ENCODE measurements at places on chromosomes 12 and 14.

GRCh38 chr12:31440134-31440533, 114.2 kb upstream of the SINHCAF start:
- DNase-seq = no peak

DNA sequence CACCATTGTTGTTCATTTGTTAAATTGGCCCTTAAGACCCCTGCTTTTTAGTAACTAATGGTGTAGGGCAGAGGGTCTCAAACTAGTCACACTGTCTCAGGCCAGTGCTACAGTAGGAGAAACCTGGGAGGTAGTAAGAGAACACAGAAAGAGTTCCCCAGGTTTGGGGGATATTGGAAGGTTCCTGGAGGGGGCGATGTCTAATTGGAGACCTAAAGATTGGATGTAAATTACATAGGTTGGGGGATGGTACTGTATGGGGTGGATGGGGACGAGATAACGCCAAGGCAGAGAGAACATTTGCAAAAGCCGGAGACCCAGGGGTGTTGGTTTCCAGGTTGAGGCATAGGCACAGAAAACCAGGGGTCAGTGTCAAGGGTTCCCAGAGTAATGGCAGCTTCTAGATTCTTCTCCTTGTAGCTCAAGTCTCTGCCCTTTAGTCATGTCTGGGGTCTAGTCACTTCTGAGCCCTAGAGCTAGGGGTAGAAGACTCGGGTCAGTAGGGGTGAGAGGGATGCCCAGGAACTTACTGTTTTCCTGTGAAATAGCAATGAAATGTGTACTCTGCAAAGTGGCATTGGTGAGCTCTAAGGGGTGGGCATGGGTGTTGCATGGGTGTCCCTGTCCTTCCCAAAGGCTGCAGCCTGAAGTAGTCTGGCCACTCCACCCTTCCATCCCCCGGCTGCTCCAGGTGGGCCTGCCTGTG, 21.8 kb downstream of the PLEKHG3 start:
- no peak for DNase-seq

GRCh38 chr12:110317911-110318310, 36.9 kb downstream of the ATP2A2 start:
- DNase-seq = peak; percentile 49

DNA sequence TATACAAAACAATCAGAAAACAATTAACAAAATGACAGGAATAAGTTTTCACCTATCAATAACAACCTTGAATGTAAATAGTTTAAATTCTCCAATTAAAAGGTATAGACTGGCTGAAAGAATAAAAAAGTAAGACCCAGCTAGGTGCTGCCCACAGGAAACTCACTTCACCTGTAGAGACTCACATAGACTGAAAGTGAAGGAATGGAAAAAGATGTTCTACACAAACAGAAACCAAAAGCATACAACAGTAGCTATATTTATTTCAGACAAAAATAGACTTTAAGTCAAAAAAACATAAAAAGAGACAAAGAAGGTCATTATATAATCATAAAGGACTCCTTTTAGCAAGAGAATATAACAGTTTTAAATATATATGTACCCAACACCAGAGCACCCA, 152.4 kb upstream of the PWP1 start:
- no peak for DNase-seq

GRCh38 chr14:68734231-68734732, 58.6 kb downstream of the ZFP36L1 start:
- no peak for DNase-seq

DNA sequence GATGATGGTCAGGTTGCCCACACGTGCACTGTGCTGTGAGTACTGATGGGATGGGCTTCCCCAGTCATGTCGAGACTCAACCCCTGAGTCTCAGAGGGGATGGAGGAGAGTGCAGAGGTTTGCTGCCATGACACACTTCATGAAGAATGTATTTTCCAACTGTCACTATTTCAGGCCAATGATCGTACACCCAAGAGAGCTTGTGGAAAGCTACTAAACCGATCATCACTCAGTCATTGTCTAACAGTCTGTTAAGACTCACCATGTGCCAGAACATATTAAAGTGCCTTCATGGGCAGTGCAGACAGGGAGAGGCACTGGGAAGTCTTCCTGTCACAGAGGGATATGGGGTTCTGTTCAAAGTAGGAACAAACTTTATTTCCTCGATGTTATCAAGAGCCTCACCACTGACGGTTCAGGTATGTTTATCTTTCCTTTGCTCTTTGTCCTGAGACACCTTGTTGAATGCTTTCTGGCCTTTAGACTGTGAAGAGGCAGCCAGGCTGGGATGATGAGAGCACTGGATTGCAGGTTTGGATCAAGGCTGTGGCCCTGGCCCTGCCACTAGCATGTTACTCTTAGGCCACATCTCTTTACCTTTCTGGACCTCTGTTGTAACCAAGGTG, 41.6 kb upstream of the NTF3 start:
- DNase-seq = peak; percentile 73

DNA sequence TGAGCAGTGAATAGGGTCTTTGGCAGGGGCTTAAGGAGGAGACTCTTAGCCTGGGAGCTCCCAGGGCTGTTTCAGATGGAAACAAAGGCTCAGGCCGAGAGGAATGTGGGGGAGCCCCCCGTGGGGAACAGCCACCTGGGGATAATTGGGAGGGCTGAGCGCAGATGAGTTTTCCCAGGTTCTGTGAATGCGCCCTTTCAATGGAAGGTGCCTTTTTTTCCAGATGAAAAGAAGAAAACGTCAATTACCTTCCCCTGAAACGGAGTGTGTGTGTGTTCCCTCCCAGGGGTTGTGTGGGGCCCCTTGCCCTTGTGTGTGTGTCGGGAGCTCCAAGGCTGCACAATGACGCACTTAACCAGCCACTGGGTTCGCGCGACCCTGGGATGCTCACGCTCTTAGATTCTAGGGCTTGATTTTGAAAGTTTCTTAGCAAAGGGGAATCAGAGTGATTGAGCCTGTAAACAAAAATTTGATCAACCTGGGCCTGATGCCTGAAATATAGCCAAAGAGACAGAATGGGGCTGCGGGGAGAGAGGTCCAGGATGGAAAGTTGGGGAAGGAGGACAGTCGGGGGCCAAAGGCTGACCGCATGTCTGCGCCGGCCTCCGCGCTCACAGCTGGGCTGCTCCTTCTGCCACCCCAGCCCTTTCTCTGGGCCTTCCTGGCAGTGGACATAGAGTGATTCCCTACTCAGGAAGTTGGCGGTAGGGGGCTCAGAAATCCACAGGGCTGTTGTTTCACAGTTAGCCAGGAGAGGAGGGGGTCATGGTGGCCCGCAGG, 14.6 kb downstream of the MEG3 start:
- no peak for DNase-seq

DNA sequence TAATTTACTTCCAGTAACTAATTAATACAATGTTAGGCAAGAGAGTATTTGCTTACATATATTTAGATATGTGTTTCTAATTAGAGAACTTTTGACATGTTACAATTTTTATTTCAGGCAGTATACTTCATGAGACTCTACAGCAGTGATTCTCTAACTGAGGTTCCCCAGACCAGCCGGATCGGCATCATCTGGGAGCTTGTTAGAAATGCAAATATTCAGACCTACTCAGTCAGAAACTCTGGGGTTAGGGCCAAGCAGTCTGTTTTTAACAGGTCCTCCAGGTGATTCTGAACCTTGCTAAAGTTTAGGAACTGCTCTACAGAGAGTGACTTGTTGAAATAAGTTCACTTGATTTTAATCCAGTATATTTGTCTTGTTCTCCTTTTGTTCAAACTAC, 46.5 kb downstream of the ARID2 start:
- DNase-seq = no peak

DNA sequence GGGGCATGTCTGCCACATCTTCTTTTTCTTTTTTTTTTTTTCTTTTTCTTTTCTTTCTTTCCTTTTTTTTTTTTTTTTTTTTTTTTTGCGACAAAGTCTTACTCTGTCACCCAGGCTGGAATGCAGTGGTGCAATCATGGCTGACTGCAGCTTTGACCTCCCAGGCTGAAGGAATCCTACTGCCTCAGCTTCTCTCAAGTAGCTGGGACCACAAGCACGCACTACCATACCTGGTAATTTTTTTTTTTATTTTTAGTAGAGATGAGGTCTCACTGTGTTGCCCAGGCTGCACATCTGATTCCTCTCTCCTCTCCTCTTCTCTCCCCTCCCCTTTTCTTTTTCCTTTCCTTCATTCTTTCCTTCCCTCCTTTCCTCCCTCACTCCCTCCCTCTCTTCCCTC, 18.5 kb downstream of the SLC15A5 start:
- DNase-seq = no peak

- DNase-seq = no peak
These were observed 158.2 kb downstream of the CAND1 start for GRCh38 chr12:67427336-67427735.

Data from foreskin keratinocyte (primary cell).